ENCODE measurements at places on chromosomes 11 and 22.

- DNase-seq = no peak
These were observed 766.4 kb downstream of the FAM181B start for GRCh38 chr11:81967242-81967641.

DNA sequence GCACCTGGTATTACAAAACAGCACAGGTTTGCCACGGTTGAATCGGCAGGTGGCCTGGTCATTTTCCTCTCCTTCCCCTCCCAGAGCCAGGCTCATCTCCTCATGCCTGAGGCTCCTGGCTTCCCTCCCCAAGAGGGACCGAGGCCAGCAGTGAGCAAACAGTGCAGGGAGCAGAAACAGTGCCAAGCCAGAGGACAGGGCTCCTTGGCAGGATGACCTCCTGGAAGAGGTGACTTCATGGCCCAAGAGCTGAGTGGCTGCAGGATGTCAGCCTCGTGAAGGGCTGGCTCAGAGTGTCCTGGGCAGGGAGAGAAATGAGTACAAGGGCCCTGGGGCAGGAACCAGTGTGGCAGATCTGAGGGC lies 22.8 kb upstream of the PPFIA1 start:
- no peak for DNase-seq

DNA sequence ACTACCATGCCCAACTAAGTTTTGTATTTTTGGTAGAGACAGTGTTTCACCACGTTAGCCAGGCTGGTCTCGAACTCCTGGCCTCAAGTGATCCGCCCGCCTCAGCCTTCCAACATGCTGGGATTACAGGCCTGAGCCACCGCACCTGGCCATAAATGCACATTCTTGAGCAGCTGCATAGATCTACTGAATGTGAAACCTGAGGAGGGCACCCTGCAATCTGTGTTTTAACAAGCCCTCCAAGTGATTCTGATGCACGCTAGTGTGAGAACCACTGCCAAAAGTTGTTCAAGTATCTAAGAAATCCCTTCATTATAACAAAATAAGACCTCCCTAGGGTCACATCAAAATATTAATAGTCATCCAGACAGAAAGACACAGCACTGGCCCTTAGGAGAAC lies 89.3 kb downstream of the RDX start:
- no peak for DNase-seq

GRCh38 chr11:62933750-62934495 lies 12.8 kb upstream of the CHRM1 start:
- DNase-seq = no peak

DNA sequence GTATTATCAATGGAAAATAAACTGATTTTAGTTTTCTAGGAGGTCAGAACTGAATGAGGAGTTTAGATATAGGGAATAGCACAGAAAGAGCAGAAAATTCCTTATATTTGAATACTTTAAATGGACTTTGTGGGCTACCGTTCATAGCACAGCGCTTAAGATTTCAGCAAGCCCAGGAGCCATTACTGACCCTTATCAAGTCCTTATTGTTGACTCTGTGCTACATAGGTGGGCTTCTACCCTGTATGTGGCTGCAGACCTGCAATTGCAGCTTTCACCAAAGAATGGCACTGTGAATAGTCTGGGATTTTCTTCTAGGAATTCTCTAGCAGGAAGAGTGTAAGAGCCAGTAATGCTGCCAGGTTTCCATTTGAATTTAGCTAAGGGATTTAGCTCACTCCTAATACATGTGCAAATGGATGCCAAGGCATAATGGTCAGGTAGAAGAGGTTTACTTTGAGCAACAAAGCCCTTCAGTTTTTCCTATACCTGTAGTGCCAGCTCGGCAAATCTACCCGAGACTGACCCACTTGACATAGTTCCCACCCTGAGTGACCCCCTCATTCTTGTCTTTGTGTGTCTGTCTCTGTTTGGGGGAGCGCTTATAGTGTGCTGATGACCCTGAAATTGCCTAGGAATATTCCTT lies 42.5 kb upstream of the DLAT start:
- DNase-seq = no peak
